Activated CD4-positive, alpha-beta T cell treated with anti-CD3 and anti-CD28 coated beads, Interleukin-2, amount 50 U/mL, for 24 hours (primary cell): ENCODE measurements at places on chromosomes 1 and 21.
A peak's percentile ranks its signal among the peaks of the same experiment; 100 is the strongest.

DNA sequence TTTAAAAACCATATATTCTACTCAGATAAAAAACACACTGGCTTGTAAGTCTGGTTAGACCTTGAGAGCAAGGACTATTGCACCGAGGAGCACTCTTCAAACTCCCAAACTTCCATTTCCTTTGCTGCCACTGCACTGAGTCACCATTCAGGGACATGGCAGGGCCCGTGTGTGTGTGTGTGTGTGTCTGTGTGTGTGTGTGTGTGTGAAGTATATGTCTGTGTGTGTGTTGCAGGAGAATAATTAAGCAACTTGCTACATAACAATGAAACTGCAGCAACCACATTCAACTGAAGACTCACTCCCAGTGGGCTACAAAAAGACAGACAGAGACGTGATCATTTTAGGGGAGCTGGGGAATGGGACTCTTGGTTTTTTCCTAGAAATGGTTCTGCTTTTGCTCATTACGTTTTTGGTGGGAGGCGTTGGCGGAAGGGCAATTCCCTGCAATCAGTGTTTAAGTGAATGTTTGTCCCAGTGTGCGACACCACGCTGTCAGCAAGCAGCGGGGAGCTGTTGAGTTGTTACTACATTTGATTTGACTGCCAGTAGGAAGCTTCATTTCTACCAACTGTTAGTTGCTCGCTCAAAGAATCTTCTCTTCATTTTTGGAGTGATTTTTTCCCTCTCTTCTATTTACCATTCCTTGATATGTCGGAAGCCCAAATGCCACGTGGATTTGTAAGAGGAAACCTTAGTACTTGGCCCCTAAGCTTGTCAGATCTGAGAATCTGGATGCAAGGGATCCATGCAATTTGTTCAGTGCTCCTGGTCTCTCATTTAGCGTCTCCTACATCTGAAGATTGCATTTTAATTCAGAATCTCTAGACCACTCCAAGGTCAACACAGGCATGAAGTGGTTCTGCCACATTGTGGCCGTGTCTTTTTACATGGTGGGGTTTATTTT lies 36.1 kb downstream of the ESRRG start:
- DNase-seq = no peak

- no peak for DNase-seq
Observed at GRCh38 chr1:29638281-29638680, 402.0 kb downstream of the PTPRU start.

DNA sequence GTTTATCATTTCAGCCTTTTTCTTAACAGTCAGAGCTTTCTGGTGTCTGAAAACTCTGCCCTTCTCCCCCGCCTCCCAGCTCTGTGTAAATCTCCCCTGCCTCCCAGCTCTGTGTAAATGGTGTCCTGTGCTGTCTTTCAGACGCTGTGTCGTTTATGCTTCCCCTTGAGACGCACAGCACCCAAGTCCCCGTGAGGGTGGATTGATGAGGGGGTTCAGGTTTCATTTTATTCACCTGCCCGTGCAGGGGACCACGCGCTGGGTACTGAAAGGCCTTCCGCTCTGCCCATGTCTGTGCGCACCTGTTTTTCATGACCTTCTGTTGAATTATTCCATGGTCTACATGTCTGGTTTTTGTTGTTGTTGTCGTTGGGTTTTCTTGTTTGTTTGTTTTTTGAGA lies 108.2 kb upstream of the COL6A1 start:
- no peak for DNase-seq

GRCh38 chr1:113194846-113195830 lies 122.1 kb downstream of the LRIG2 start:
- no peak for DNase-seq

- no peak for DNase-seq
Observed at GRCh38 chr1:184825571-184825970, 70.9 kb upstream of the EDEM3 start.

GRCh38 chr1:157390651-157391050 lies 161.7 kb downstream of the FCRL5 start:
- no peak for DNase-seq

DNA sequence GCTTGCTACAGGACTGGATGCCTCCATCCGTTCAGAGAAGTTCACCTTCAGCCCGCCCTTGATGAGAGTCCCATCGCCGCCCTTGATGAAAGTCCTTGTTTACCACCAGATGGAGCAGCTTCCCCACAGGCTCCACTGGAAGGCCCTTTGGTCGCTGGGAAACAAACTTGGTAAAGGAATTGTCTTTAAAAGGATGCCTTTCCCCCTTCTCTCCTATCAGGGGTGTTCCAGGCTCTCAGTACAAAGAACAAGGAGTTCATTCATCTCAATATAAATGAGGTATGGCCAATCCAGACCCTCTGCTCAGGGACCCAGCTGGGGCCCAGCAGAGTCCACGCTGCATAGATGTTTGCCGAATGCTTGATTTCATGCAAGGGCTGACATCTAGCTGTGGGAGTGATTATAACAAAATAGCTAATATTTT lies 50.8 kb downstream of the CAPN9 start:
- DNase-seq = no peak

GRCh38 chr1:50110656-50111055 lies 1.9 kb downstream of the ELAVL4 start:
- no peak for DNase-seq

GRCh38 chr1:74712881-74713280 lies 20.0 kb downstream of the CRYZ start:
- DNase-seq = no peak

GRCh38 chr1:25091658-25092057 lies 140.6 kb downstream of the SYF2 start:
- no peak for DNase-seq

- DNase-seq = no peak
Observed at GRCh38 chr1:54882519-54882918, 4.5 kb downstream of the DHCR24 start.

DNA sequence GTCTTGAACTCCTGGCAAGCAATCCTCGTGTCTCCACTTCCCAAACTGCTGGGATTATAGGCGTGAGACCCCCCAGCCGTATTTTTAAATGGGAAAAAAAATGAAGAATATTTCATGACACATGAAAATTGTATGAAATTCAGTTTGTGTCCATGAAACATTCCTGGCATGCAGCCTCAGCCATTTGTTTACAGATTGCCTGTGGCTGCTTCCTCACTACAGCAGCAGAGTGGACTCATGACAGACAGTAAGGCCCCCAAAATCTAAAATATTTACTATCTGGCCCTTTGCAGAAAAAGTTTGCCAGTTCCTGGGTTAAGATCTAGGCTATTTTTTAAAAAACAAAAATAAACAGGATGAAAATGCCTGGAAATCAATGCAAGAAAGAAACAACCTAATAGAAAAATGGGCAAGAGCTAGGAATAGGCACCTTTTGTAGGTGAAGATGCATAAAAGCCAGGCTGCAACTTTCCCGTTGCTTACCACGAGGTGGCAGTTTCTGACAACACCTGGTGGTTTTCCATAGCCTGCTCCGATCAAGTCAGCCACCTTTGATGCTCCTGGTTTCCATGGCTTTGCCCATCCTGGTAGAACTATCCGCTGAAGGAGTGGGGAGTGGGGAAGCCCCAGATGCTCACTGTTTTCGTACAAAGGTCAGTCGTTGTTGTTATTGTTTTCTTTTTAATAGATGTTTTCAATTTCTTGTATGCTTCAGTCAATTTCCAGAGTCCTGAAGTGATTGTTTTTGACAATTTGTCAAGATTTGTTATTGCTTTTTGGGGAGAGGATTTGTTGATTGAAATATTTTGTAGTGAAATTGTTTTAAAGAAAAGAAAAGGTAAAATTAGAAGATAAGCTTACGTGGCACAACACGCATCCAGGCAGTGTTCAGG lies 24.3 kb downstream of the UBE2Q1 start:
- no peak for DNase-seq

- no peak for DNase-seq
Observed at GRCh38 chr1:183675381-183675780, 22.3 kb upstream of the APOBEC4 start.

DNA sequence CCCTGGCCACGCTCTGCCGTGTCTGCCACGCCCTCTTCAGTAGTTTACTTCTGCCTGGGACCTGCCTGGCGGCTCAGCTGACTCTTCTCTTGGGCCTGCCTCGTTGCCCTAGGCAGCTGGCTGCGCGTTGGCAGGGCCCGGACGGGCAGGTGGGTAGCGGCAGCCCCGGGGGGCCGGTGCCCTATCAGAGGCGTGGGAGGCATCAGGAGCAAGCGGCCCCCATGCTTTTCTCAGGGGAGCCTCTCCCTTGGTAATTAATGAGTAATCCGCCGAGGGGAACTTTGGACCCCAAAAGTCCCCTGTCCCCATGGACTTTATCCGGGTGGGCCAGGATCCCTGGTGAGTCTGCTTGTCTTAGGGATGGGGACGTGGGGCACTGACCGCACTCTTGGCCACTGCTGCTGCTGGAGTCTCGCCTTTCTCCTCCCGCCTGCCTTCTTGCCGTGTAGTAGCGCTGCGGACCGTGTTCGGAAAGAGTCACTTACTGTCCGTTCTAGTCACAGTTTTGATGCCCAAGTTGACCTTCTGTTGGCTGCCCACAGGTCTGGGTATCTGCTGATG lies 22.7 kb downstream of the SKI start:
- DNase-seq = no peak

DNA sequence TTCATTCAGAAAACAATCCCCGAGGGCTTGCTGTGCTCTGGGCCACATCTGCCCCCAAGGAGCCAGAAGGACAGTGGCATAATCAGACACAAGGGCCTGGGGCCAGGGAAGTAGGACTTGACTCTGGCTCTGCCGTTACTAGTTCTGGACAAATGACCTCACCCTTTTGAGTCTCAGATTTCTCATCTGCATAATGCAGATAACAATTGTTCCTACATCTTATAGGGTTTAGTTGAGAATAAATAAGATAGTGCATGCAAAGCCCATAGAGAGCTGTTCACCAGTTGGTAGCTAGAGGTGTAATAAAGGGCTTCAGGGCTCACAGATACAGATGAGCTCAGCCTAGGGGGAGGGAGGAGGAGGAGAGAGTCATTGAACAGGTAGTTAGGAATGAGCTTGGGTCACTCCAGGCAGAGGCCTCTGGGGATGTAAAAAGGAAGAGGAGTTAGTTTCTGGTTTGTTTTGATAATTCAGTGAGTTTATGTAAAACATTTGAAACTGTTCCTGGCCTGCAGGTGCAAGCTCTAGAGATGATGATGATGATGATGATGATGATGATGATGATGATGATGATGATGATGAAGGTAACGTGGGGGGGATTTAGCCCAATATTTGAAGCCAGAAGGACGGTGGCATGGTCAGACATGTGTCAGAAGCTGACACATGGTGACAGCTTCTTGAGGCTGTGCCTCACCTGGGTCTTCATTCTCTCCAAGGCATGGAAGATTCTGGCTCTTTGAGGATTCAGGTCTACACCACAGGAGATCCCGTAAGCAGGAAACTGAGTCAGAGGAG lies 858 bp downstream of the LACTBL1 start:
- DNase-seq = no peak

DNA sequence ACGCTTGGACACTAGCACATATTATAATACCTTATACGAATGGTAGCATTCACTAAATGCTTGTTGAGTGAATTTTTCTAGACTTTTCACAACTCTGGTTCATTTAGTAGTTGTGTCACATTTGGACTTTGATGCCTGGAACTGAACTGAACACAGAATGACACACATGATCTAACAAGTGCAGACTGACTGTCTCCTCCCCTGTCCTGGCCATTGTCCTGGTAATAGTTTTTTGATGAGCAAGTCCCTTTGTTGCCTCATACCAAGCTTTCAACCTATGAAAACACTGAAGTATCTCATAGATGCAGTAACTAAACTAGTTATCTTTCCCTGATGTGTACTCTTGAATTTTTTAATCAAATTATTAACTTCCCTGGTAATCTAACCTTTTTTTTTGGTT lies 66.4 kb downstream of the LRRC8D start:
- no peak for DNase-seq

GRCh38 chr1:170360601-170361000 lies 171.4 kb upstream of the GORAB start:
- DNase-seq = no peak

- DNase-seq = peak; percentile 11
Observed at GRCh38 chr1:157073944-157074685, 25.5 kb downstream of the ETV3L start.

- no peak for DNase-seq
Observed at GRCh38 chr1:244118109-244118761, 67.2 kb downstream of the ZBTB18 start.

GRCh38 chr1:169497317-169497716 lies 11.6 kb upstream of the SLC19A2 start:
- DNase-seq = no peak

DNA sequence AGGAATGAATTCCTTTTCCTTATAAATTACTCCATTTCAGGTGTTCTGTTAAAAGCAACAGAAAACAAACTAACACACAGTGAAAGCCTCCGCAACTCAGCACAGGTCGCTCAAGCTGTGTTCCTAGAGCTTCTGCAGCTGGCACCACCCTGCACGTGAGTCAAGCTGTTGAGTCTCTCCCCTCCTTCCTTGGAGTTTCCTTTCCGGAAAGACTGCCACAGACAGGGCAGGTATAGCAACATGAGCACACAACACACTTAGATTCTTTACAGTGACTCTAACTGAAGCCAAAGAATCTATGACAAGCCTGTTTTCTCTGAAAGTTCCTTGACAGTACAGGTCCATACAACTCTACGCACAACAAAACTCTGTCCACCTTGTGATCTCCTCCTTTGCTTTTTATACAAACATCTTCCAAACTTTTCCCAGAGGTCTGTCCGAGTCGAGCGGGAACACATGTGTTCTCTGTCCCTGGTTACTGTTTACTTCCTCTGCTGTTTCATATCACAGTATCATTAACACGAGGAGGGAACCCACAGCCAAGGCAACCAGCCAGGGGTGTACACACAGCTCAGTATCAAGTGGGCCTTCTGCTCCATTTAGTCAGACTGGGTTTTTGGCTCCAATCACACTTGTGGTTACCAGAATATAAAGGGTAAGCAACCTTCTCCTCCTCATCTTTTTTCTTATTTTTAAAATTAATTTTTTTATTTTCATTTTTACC lies 38.7 kb upstream of the DESI2 start:
- no peak for DNase-seq

DNA sequence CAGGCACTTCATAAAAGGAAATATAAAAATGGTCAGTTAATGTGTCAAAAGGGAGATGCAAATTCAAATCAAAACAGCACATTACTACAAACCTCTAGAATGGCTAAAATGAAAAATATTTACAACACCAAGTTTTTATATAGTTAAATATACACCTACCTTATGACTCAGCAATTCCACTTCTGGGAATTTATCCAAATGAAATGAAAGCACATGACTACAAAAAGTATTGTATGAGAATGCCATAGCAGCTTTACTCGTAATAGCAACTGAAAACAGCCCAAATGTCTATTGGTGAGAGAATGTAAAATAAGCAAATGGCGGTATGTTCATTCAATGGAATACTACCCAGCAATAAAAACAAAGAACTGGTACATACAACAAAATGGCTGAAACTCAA lies 175.8 kb upstream of the SPAG17 start:
- DNase-seq = no peak

- DNase-seq = no peak
Observed at GRCh38 chr1:15678578-15678977, 5.5 kb upstream of the PLEKHM2 start.
